Amniotic stem cell (primary cell): ENCODE measurements at places on chromosomes 2 and 18.

DNA sequence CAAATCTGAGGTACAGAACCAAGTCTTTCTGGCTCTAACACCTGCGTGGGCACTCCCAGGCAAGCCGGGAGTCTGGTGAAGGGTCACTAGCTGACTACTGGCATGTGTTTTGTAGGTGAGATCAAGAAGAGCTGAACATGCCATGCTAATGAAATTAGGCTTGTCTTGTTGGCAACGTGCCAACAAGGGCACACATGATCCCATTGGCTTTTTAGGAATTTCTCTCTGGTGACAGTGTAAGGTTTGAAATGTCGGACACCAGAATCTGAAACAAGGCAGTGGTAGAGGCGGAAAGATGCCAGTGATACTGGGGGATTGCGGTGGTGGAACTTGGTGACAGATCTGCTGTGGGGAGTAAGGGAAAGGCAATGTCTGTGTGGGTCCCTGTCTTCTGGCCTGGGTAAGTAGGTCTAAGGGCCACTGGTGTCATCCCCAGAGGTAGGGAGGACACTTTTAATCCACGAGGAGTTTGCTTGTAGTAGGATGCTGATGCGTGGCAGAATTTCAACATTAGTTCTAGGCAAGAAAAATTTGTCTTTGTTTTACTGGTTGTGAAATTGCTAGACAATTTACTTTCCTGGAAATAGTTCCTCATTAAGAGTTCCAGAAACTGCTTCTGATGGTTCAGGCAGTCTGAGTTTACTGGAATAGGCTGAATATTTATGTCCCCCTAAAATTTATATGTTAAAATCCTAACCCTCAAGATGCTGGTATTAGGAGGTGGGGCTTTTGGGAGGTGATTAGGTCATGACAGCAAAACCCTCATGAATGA, 52.6 kb upstream of the ACMSD start:
- no peak for DNase-seq

GRCh38 chr2:45786030-45786835, 134.8 kb downstream of the PRKCE start:
- DNase-seq, result no peak

GRCh38 chr2:109446278-109447131, 167.3 kb downstream of the SEPTIN10 start:
- no peak for DNase-seq

DNA sequence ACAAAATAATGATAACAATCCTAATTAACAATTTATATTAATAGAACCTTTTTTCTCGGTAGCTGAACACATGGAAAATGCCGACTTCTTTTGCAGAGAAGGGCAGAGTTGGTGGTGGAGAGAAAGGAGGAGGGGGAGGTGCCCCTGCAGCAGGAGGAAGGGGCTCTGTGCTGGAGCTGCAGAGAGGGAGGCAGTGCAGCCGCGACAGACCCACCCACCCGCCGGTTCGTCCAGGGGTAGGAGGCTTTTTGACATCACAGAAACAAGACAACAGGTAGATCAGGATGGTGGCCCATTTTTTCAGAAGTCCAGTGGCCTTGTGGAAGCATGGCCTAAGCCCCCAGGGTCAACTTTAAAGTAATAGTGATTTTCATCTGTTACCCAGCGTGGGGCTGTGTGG, 321.1 kb upstream of the SALL3 start:
- no peak for DNase-seq

- no peak for DNase-seq
Measured at GRCh38 chr2:178473373-178473772, 5.0 kb downstream of the FKBP7 start.

DNA sequence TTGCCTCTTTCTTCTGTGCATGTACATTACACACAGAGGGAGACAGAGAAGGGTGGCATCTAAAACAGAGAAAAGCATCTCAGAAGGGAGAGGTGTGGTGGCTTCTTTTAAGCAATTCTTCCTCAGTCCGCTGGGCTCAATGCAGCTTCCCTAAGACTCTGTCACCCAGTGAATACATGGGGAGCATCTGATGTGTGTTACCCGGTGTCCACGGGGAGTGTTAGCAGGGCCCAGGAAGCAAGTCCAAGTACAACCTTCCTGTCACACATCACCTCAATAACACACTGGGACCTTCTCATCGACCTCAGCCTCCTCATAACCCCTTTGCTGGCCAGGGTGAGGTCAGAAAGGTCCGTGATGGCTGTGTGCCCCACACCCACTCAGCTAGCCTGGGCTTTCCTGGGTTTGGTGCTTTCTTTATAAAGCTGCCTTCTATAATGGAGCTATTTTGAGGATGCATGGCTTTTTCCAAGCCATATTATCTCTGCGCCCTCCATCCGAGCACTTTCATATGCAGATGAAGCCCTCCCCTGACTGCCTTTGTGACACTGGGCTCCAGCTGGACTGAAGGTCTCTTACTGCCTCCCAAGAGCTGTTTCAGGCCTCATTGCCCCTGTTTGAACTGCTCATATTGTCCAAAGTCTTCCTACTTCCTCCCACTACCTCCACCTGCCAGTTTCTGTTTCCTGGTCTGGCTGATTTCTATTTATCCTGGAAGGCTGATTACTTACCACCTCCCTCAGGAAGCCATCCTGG, 21.4 kb downstream of the TNFRSF11A start:
- DNase-seq, result no peak

- no peak for DNase-seq
Measured at GRCh38 chr2:237737196-237737865, 61.2 kb upstream of the RBM44 start.

- DNase-seq, result no peak
Measured at GRCh38 chr2:122205641-122206040, 450.2 kb downstream of the TSN start.

DNA sequence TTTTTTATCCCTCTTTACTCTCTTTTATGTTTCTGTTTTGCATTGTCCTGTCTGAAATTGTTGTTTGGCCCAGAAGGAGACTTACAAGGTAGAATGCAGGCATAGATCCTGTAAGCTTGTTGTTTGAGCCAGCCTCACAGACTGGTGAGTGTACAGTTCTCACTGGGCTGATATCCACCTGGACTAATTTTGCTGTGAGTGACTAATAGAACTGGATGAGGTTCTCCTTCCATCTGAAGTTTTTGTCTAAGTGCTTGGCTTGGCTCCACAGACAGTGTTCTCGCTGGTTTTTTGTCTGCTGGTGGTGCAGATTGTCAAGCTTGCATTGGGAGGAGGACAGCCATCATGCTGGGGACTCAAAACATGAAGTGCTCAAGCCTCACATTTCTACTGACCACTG, 495.7 kb downstream of the TSN start:
- DNase-seq, result no peak

- no peak for DNase-seq
Measured at GRCh38 chr18:73544617-73545016, 603.0 kb downstream of the FBXO15 start.
